GM18507 (cell line): ENCODE measurements at places on chromosomes 13 and 19.

- DNase-seq = no peak
These were observed 38.4 kb downstream of the RFX2 start for GRCh38 chr19:6071875-6072274.

DNA sequence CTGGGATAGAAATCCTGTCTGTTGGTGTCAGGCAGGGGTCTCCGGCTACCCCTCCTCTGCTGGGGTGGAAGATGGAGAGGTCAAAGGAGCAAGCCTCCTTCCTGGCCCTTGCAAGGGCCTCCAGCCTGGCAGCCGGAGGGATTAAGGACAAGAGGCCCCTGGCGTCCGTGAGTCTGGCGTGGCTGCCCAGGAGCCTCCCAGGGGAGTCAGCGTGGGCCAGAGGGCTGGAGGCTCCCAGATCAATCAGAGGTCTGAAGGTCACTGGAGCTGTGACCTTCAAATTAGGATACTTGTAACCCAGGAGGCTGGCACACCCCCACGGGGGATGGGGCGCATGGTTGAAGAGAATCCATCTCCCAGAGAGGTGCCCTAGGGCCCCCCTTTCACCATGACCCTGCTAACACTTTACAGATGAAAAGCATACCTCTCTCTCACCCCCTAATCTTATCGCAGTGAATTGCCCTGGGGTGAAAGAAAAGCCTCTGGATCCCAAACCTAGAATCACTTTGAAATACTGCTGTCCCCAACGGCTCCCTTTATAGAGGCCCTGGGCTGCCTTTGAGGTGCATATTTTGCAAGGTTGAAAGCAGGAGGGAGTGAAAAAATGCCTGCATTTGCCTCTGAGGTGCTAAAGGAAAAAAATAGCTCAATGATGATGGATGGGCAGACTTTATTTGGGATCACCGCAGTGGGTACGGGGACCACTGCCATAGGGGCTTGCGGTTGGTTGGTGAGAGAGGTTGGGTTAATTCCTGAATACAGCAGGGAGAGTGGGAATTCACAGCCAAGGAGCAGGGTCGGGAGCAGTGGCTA lies 44.9 kb upstream of the PEG3 start:
- no peak for DNase-seq

- DNase-seq = peak; percentile 52
These were observed 34.2 kb downstream of the GPR42 start for GRCh38 chr19:35404879-35405622.

DNA sequence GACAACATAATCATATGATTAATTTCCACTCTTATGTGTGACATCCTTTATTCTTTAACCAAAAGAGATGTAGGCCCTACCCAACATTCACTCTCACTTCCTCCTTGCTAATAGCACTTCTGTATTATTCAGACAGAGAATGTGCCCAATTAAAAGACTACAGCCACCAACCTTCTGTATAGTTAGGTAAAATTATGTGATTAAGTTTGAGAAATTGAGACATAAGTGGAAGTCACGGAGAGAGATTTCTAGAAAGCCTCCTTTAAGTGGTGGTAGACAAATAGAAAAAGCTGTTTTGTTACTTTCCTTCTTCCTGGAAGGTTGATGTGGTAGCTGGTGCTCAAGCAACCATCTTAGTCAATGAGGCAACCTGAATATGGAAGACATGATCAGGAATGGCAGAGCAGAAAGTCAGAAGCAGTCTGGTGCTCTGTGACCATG lies 14.8 kb downstream of the EPSTI1 start:
- no peak for DNase-seq

DNA sequence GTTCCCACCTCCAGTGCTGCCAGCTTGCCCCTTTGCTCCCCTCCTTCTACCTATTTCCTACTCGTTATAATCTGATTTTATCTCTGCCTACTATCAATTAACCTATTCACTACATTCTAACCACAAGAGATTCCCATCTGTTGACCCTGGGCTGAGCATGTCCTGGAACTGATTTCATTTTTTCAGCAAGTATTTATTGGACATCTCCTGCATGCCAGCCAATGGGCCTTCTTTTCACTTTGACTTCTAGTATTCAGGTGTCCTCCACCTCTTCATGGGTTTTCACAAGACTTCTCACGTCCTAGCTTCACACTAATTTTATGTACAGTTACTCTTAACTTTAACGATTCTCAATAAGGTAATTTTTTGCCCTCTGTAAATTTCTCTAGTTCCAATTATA lies 282.7 kb upstream of the KLHL1 start:
- DNase-seq = no peak

- DNase-seq = no peak
These were observed 114.9 kb downstream of the PCCA start for GRCh38 chr13:100203696-100204367.

DNA sequence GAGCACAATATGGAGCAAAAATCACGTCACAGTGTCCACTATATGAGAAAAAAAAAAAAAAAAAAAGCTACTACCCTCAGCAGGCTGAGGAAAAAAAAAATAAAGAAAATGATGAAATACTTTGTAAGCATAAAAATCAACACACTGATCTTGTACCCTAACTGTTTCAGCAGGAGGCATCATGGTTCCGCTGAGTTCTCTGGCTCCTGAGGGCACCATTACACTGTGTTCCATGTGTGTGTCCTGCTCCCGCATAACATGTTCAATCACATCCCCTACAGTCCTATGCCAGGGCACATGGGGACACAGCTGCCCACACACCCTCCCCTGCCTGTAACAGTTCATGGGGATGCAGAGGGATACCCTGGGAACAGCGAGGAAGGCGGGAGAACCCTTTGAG lies 33.5 kb downstream of the DOCK9 start:
- DNase-seq = no peak

- no peak for DNase-seq
These were observed 67.4 kb downstream of the STK24 start for GRCh38 chr13:98509271-98510155.

DNA sequence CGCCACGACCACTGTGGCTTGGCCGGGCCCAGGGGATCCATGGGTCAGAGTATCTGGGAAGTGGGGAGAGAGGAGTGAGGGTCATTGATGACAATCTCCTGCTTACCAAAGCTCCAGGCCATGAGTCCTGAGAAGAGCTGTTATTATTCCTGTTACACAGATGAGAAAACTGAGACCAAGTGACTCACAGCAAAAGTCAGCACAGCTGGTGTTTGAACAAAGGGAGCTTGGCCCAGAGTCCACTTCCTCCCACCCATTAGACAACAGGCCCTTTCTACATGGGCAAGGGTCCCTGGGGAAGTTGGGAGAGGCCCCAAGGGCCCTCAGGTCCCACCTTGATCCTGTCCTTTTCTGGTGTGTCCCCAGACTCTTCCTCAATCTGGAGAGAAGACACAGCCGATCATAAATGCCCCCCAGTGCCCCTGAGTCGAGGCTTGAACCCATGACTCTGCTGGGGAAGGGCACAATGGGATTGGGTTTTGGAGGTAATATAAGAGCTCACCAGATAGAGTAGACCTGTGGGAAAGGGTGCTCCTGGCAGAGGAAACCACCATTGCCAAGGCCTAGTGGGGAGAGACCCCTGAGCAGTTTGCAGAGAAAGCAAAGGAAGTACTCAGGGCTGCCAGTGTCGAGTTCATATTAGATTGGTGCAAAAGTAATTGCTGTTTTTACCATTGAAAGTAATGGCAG lies 6.8 kb downstream of the FUT6 start:
- DNase-seq = no peak

- no peak for DNase-seq
These were observed 15.4 kb upstream of the NOP53 start for GRCh38 chr19:47729799-47730520.

DNA sequence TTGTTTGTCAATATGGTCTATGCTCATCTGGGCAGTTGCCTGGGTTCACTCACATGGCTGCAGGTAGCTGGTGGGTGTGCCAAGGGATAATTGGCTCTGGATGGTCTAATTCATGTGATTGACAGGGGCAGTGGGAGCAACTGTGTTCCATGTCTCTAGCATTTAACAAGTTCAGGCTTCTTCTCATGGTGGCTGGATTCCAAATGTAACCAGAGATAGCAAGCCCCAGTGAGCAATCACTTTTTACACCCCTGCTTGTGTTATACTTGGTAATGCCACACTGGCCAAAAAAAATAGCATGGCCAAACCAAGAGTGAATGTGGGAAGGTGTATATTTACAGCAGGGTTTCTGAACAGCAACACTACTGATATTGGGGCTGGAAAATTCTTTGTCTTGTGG lies 89.6 kb upstream of the TNFSF11 start:
- DNase-seq = no peak

DNA sequence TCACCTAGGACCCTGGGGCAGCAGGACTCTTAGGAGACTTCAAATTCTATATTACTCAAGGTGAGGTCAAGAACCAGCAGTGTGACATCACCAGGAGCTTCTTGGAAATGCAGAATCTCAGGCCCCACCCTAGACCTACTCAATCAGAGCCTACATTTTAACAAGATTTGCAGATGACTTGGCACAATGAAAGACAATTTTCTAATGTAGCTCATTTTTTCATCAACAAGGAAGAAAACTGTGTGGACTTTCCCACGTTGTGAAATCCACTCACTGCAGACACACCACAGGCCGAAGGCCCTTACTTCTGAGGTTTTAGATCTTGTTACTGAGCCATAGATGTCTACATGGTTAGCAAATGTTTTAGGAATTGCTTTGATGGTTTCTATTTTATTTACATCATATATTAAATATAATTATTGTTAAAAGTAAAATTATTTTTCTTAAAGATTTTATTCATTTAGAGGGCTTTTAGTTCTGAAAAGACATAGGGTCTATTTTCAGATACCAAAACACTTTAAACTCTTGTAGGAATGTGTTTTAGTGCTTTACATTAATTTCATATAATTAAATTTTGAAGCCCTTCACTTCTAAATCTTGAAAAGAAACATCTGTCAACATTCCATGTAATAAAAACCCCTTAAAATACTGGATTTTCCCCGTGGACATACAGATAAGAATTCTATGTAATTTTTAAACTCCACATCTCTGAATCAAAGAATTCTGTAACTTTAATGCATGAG lies 18.5 kb upstream of the STARD13 start:
- DNase-seq = no peak

DNA sequence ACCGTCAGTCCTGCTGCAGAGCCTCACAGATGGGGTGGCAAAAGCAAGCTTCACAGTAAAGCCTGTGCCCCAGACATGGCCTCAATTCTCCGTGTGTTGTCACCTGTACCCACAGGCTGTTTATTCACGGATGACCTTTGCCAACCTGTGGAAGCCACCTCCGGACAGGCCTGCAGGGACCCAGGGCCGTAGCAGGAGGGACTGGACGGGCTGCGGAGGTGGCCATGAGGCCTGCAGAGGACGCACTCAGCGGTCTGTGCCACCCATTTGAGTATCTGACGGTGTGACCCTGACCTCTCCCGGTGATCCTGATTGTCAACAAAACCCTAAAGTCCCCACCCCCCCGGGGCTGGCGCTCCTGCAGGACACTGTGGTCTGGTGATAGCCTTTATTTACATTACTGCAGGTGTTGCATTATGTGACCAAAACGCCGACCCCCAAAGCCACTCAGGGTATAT lies 7.8 kb upstream of the KLF16 start:
- no peak for DNase-seq

DNA sequence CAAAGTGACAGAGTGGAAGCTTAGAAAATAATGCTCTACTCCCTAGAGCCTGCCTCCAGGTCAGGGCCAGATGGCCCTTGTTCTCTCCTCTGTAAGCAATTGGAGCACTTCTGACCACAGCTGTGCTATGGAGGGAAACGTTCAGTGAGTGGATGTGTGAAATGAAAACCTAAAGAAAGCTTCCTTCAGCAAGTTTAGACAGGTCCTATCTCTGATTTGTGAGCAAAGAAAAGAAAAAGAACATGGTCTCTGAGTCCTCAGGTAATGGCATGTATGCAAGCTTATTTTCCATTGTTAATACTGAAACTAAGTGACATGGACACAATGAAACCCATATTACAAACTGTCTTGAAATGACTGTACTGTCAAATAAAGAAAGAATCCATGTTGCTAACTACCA lies 1486.8 kb downstream of the EFNB2 start:
- no peak for DNase-seq

DNA sequence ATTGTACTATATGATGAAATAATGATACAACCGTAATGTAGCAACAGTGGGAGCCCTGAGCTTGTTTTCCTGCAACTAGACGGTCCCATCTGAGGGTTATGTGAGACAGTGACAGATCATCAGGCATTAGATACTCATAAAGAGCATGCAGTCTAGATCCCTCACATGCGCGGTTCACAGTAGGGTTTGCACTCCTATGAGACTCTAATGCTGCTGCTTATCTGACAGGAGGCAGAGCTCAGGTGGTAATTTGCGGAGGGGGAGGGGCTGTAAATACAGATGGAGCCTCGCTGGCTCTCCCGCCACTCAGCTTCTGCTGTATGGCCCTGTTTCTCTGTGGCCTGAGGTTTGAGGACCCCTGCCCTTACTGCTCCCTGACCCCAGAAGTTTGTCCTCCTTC lies 13.7 kb downstream of the EPHX3 start:
- DNase-seq = no peak

GRCh38 chr13:46632176-46632575 lies 79.2 kb downstream of the LRCH1 start:
- no peak for DNase-seq

- DNase-seq = peak; percentile 77
These were observed at the start of gene SHFL for GRCh38 chr19:10085641-10086590. Gene SHFL, plus strand, starts transcription at chr19:10086317. Its CDS starts 111 bp downstream, at chr19:10086428.

DNA sequence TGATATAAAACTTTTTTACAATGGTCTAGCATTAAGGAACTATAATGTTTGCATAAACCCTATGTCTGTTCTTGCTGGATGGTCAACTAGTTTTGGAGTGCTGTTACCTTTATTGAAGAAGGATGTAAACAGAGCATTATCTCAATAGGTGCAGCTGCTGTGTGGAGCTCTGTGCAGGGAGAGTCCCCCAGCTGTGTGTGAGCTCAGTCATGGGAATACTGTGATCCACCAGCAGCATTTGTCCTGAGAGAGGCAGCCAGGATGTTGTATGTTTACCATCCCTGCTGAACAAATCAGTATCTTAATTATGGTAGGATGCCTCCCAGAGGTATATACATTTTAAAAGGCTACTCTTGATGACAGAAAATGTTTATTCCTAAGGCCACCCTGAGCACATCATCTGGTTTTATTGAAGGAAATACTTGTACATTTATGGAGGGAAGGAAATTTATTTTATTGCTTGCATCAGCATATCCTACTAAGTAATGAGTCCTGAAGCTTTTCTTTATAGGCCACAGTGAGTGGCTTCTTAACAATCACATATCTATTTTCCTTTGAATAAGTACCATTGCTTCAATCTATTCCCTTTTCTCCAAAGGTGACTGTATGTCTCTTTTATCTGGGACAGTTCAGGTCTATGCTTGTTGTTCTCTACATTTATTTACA lies 11.7 kb downstream of the RAP2A start:
- no peak for DNase-seq

DNA sequence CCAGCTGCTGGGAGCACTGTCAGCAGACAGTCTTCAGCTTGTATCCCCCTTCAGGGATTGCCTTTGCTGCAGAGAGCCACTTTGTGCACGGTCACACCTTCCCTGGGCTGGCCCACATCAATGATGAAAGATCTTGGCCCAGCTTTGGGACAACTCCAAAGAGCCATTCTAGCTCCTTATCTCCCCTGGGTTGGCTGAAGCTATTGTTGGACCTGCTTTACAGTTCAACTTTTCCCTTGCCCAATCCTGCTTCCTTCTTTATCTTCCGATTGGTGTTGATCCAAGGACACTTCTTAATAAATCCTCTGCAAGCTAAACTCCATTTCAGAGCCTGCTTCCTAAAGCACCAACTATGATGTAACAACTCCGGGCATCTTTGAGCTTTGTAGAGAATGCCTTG lies 466.4 kb downstream of the KLF12 start:
- DNase-seq = no peak
